ENCODE measurements at places on chromosomes 3 and 15.
A peak's percentile ranks its signal among the peaks of the same experiment; 100 is the strongest.

DNA sequence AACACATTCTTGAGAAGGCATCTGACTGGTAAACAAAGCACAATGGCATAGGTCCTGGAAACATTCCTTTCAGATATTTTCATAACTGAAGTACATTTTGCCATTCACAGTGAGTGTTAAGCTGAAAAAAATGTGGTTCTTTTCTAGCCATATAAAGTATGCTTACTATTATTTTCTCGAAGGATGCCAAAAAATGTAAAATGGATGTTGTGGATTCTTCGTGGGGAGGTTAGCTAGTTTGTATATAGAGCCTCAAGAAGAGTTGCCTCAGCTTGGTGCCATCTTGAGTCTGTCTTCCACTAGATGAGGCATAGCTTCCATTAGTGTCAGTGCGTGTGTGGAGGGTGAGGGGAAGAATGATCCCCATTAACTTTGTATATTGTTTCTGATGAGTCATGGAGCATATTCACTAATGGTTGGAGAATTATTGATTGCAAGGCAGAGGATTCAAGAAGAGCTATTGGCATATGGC lies 4.1 kb downstream of the MBNL1 start:
- DNase-seq, result no peak

GRCh38 chr3:137771401-137772213 lies 7.5 kb downstream of the SOX14 start:
- no peak for DNase-seq

- DNase-seq, result no peak
Measured at GRCh38 chr3:89685731-89686130, 578.3 kb downstream of the EPHA3 start.

DNA sequence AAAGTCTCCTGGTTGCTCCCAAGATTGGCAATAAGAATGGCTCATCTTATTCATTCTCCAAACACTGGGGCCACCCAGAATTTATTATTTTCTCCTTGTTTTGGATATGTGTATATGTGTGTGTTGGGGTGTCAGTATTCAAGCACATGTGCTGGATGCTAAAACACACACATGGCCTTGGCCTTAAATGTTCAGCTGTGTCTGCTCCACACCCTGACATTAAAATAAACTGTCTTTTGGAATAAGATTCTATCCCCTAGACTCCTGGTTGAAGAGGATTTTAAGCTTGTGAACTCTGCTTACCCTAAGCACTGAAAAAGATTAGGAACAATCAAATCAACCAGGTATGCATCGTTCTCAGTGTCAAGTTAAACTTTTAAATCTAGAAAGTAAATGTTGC lies 382.9 kb upstream of the MCTP2 start:
- DNase-seq, result no peak

- DNase-seq, result peak; percentile 19
Measured at GRCh38 chr3:39707314-39707909, 102.0 kb upstream of the MYRIP start.
